ENCODE measurements at places on chromosomes 4 and X.

GRCh38 chr4:66946761-66947160, 598.5 kb downstream of the CENPC start:
- DNase-seq: no peak

GRCh38 chrX:11472381-11472780, 179.2 kb downstream of the AMELX start:
- no peak for DNase-seq

- DNase-seq: no peak
Observed at GRCh38 chr4:169988252-169988651, 37.9 kb downstream of the MFAP3L start.

- DNase-seq: no peak
Observed at GRCh38 chr4:154047733-154048132, 258.9 kb upstream of the SFRP2 start.

DNA sequence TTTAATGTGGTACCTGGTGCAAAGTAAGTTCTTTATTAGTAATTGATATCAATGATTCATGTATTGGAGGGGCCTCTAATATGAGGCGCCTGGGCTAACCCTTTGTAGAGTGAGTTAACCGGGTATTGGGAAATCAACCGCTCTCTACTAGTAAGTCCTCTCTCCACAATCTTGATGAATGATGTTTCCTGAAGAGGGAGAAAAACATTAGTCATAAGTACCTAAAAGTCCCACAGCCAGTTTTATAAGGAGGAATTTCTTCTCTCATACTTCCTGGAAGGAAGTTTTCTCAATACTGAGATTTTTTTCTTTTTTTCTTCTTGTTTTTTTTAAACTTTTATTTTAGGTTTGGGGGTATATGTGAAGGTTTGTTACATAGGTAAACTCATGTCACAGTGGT, 62.3 kb downstream of the AGTR2 start:
- no peak for DNase-seq

DNA sequence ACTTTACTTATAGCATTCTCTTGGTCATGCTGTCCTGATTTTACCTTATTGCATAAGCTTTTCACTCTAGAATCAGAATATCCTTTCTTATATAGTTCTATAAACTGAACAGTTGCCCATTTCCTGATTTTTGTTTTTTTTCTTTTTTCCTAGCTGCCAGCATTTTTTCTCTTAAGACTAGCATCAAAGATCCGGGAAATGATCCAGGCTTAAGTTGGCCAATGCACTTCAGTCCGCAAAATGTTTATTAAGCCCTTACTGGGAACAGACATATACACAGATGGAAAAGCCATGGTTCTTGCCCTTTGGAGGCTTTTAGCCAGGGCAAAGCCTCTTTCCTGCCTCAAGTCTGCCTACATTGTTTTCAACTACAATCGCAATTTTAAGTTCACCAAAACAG, 10.1 kb upstream of the BMP2K start:
- DNase-seq: no peak

GRCh38 chrX:108199691-108200090, 108.1 kb downstream of the ATG4A start:
- no peak for DNase-seq

- DNase-seq: no peak
Observed at GRCh38 chr4:145563293-145563985, 55.7 kb upstream of the MMAA start.

DNA sequence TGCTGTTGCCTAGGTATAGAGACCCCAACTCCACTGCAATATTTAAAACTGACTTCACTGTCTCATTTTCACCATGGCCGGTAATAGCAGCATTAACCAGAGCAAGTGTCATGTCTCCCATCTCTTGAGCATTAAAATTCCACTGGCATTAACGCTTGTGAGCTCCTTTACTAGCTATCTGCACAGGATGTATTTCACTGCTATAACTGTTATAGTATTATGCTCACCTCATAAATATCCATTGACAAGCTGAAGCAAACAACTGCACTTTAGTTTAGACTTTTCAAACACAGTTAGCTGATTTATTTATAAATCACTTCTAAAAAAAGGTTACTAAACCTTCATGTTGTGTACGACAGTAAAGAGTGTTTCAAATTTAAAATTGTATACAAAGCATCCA, 157.8 kb downstream of the ANTXR2 start:
- DNase-seq: no peak

- DNase-seq: no peak
Observed at GRCh38 chr4:126552321-126552720, 1080.4 kb upstream of the INTU start.

DNA sequence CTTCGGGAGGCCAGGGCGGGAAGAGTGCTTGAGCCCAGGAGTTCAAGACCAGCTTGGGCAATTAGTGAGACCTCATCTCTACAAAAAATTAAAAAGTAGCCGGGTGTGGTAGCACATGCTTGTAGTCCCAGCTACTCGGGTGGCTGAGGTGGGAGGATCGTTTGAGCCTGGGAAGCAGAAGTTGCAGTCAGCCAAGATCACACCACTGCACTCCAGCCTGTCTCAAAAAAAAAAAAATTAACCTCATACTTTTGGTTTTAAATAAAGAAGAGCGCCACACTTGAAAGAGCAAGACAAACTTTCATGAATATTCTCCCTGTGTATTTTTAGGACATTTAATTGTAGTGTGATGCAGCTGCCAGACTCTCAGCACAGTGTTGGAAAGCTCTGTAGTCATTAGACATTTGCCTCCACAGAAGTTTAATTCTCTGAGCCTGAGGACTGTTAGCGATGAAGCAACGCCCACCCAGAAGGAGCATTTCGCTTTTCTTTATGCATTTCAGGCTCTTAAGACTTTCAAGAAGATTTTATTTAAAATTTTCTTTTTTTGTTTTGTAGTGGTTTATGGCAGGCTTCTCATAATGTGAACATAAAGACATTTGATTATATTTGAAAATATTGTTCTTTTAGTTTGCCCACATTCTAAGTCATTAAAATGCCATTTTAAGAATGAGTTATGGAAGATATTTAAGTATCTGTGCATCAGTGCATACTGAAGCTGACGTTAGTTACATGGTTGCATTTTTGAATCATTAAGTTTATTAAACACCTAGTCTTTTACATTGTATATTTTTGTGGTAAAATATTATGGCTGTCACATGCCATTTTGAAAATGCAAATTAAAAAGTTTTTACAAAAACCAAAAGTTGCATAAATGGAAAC, 45.8 kb downstream of the DCLK2 start:
- no peak for DNase-seq

GRCh38 chr4:108486046-108486445, 134.3 kb upstream of the RPL34 start:
- no peak for DNase-seq

- no peak for DNase-seq
Observed at GRCh38 chr4:95129821-95130311, 372.1 kb downstream of the BMPR1B start.

DNA sequence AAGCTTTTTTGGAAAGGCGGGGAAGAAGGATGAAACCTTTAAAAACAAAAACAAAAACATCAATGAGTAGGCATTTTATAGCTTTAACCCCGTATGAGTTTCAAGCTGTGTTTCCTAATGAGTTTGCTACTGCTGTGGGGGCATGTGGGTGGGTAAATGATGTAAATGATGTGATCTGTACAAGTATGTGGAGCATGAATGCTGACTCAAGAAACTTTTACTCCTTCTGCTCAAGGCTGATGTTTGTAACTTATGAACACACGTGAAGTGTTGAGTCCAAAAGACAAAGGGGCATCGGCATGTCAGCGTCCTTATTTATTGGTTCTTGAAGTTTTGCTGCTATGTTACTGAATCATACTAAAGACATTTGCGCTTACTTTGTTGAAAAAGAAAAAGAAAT, 76.9 kb downstream of the CLCN4 start:
- no peak for DNase-seq

- DNase-seq: no peak
Observed at GRCh38 chr4:177237291-177237690, 72.4 kb upstream of the NEIL3 start.

GRCh38 chrX:148577741-148578140, 77.3 kb downstream of the AFF2 start:
- DNase-seq: no peak

DNA sequence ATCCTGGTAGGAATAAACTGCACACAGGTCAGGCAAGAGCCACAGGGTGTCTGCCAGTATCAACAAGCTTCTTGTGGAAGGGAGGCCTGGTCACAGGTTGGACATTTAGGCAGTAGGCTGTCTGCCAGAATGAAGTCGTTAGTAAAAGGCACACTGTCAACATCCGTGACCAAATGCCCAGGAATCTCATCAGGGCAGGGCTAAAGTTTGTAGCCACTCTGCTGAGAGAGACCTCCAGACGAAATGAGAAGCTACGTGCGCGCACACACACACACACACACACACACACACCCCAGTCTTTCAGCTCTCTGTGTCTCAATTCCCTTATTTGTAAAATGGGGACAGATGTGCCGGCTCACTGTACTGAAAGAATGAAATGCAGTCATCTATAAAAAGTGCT, 408.7 kb upstream of the ZFP42 start:
- no peak for DNase-seq

- no peak for DNase-seq
Observed at GRCh38 chr4:69124941-69125340, 28.7 kb downstream of the UGT2B7 start.

DNA sequence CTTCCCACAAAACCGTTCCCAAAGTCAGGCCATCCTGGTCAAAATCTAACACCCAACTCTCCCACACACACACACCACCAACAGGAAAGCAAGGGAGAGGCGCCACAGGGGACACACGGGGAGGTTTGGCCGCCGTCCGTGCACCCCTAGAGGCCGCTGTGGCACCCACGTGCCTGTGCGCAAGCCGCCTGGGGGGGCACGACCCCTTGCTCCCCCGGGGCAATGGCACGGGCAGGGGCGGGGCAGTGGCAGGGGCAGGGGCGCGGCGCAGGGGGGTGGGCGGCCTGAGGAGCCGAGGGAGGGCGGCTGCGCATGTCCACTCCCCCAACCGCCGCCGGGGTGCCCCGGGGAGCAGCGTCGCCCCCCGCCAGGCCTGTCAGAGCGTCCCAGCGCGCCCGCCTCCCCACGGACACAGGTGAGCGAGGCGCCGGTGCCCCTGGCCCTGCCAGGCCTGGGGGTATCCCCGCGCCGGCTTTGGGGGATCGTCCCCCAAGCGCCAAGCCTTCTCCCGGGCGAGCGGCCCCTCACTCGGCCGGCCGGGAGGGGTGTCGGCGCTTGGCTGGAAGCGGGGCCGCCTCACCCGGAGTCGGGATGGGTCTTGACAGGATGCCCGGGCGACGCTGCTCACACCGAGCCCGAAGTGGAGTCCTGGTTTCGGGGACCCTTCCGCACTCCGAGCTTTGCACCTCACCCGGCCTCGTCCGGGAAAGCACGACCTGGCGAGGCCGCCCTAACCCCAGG, at the start of gene ERAS:
Gene ERAS, plus strand, starts transcription at position 379 of the 741 bp plus-strand sequence. CDS start 2,611 bp downstream, outside the sequence.
- no peak for DNase-seq

- no peak for DNase-seq
Observed at GRCh38 chr4:137129845-137130244, 402.4 kb downstream of the PCDH18 start.

- no peak for DNase-seq
Observed at GRCh38 chr4:102518703-102519131, 17.6 kb downstream of the NFKB1 start.

DNA sequence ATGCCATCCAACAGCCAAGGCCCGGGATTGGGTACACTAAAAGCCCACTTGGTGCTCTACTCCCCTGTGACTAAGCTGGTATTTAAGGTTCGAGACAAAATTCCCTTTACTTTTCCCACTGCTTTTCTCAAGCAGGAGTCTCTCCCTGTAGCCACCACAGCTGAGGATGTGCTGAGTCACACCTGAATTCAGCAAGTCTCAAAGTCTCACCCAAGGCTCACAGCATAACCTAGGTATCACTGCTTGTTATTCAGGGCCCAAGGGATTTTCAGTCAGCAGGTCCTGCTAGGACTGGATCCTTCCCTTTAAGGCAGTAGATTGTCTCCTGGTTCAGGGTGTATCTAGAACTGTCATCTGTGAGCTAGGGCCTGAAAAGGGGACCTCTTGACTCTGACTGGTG, 39.2 kb downstream of the FMR1NB start:
- no peak for DNase-seq

GRCh38 chr4:138596896-138597295, 354.7 kb upstream of the SLC7A11 start:
- no peak for DNase-seq
